ENCODE measurements at places on chromosomes 2 and 18. TPM values are rescaled to one million over a fixed set of nuclear protein-coding genes. Genes with fewer than 3 reads are reported as not detected.
A peak's percentile ranks its signal among the peaks of the same experiment; 100 is the strongest.

ITGA6 gene
- 357 TPM for total RNA-seq

TYW5 gene
- 15.0 TPM for total RNA-seq

DNA sequence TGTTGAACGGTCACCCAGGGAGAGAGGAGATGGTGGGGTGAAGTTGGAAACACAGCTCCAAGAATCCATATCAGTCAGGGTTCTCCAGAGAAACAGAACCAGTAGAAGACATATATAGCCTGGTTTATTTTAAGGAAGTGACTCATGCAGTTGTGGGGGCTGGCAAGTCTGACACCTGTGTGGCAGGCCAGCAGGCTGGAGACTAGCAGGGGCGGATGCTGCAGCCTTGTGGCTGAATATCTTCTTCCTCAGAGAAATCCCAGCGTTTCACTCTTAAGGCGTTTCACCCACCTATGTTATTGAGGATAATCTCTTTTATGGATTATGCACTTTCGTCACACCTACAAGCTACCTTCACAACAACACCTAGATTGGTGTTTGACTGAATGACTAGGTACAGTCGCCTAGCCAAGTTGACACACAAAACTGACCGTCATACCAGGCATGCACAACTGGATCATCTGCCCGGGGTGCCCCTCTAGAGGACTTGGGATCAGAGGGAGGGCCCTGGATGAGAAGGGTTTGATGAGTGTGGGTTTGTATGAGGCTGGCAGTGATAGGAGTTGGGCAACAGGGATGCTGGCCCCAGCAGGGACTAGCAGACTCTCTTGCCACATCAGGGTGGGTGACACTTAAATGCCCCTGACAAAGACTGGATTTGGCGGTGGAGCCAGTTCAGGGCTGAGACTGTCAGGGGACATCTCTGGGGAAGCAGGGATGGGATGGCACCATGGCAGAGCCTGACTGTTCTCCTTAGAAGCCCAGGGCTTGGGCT lies 23.4 kb downstream of the MROH2A start:
- DNase-seq: peak; percentile 21

- DNase-seq: no peak
Measured at GRCh38 chr2:150903461-150903860, 358.2 kb downstream of the RBM43 start.

- no peak for DNase-seq
Measured at GRCh38 chr2:45857275-45857609, 205.8 kb downstream of the PRKCE start.

GRCh38 chr2:143217512-143218115 lies 88.4 kb downstream of the ARHGAP15 start:
- DNase-seq: no peak

PROKR1 gene
- total RNA-seq: not detected
